ENCODE measurements at places on chromosomes 2 and 18.
A peak's percentile ranks its signal among the peaks of the same experiment; 100 is the strongest.

DNA sequence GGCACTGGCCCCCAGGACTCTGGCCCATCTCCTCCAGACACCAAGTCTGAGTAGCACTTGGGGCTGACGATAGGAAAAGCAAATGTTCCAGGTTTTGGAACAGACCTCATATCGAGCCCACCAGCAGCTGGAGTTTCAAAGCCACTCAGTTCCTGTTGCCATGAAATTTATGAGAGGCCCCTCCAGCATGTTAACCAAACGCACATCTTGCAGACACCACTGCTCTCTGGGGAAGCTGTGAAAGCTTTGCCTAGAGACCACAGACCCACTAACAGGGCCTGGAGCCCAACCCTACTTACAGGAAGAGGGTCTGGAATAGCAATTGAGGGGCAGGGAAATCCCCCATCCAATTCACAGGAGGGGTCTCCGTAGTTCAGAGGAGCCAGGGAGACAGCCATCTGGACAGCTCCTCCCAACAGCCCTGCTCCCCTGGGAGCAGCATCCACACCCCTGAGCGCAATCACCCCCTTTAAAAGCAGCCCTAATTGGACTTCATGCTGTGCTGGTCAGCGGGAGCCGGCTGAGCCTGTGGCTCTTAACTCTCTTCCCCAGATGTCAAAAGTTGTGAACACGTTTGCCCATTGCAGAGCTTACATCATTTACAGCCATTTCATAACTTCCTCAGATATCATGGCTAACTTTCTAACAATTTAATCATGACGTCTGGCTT lies 81.3 kb downstream of the TGFA start:
- DNase-seq, result no peak

DNA sequence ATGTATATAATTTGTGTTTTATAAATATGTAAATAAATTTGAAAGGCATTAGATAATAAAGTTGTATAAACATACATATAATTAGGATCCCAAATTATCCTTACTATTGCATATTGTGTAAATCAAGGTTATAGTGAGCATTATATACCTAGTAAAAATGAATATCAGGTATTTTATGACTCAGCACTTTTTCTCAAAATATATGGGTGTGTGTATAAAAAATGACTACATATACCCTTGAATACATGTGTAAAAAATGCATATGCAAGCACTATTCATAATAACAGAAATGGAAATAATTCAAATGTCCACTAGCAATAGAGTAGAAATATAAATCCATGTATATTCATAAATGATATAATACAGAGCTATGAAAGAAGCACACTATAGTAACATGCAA lies 870.9 kb upstream of the CNTNAP5 start:
- no peak for DNase-seq

GRCh38 chr18:76444446-76445105 lies 50.5 kb downstream of the ZNF516 start:
- no peak for DNase-seq

GRCh38 chr2:7697052-7697451 lies 779.8 kb downstream of the RNF144A start:
- DNase-seq, result no peak

GRCh38 chr2:2558476-2558875 lies 227.4 kb upstream of the MYT1L start:
- DNase-seq, result no peak

DNA sequence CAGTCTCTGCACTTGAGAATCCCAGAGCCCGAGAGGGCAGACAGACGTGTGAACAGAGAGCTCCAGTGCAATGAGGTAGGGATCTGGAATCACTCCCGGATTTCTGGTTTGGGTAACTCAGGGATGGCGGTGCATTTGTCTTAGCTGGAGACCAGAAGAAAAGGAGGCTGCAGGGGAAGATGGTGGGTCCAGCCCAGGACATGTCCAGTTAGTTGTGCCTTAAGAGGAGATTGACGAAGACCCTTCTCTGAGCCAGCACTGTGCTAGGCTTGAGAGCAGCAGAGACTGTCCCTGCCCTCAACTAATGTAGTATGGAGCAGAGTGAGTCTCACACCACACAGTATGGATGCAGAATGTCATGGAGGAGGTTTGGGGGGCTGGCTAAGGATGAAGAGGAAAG lies 150.6 kb upstream of the COPS8 start:
- DNase-seq, result no peak

GRCh38 chr2:109439390-109439786 lies 174.4 kb downstream of the SEPTIN10 start:
- DNase-seq, result no peak

DNA sequence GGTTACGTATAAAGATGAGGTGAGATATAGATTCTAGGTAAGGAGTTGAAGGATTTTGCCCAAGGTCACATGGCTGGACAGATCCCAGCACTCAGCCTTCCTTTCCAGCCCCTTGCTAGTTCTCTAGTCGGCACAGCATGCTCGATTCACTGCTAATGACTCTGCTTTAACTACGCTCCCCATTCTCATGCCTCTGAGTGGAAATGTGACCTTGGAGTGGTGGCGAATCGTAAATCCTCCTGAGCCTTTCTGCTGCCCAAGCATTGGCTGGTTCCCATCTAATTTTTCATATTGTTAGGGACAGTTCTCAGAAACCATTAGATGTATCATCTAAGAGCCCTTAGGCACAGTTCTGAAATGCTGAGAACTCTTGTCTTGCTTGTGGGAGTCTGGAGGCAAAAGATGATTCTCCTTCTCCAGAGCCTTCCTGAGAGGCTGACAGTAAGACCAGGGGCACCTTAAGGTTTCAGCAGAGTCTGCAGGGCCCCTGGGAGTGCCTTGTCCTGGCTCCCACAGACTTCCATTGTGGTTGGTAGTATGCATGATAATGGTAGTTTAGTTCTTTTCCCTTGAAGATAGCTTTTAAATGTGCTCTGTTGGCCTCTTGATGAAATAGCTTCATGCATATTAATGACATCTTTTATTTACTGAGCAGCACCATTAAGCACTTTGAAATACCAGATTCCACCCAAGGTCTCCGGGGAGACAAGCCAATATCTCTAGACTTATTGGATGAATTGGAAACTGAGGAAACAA lies 377.8 kb upstream of the SLC14A2 start:
- DNase-seq, result no peak

- DNase-seq, result no peak
Measured at GRCh38 chr18:23114911-23115310, 20.4 kb upstream of the CABLES1 start.

DNA sequence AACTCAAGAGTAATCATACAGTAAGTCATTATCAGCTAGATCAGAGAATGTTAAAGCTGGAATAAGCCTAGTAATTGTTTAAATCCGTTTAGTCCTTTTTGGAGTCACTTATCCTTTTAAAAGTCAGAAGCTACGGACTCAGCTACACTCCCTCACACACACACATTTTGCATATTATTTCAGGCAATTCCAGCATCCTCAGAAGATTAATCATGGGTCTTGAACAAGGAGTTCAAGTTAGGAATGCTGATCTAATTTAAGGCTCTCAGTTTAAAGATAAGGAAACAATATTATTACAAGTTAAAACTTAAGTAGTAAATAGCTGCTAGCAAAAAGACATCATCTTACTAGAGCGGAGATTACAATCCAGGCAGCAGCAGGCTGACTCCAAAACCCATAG lies 74.3 kb downstream of the GTF3C3 start:
- DNase-seq, result no peak

GRCh38 chr2:618422-618990 lies 58.7 kb downstream of the TMEM18 start:
- DNase-seq, result no peak

GRCh38 chr2:144430722-144431391 lies 89.1 kb downstream of the ZEB2 start:
- DNase-seq, result peak; percentile 64

- DNase-seq, result no peak
Measured at GRCh38 chr18:6775702-6776101, 46.2 kb downstream of the ARHGAP28 start.

GRCh38 chr18:59049721-59050660 lies 89.7 kb upstream of the SEC11C start:
- no peak for DNase-seq

- peak; percentile 0 for DNase-seq
Measured at GRCh38 chr2:220499225-220499624, 871.8 kb downstream of the SLC4A3 start.

DNA sequence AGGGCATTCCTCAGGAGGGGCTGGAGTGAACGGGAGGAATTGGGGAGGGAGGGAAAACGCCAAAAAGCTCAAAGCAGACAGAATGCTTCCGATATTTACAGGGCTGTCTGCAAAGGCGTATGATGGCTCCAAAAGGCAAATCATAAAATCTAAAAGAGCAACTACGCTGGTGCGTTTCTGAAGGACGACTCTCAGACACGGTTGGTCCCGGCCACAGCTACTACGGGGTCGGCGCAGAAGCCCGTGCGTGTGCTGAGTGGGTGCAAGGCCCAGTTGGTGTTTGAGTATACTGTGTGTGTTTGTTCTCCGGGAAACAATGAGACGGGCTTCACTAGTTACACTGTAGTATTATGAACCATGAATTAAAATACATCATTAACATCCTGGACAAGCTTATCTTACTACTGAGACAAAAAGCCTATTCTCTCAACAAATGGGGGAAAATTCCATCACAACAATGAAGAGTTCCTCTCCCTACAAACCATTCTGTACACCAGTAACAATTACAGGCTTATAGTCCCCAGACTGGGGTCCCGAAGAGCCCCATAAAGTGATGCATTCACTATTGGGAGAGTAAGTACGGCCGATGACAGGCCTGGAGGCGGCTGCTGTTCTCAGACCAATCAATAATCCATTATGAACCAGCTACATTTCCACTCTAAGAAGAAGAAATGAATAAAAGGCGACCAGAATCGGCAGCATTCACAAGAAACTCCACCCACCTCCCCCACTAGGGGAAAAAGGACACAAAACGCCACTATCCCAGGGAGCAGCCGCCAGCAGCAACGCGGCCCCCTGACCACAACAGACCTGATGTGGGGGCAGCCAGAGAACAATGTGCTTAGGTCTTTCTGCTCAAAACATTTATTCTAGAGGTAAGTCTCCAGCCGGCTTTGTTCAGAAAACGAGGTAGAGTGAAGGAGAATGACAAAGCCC lies 43.4 kb downstream of the ZNF516 start:
- no peak for DNase-seq

DNA sequence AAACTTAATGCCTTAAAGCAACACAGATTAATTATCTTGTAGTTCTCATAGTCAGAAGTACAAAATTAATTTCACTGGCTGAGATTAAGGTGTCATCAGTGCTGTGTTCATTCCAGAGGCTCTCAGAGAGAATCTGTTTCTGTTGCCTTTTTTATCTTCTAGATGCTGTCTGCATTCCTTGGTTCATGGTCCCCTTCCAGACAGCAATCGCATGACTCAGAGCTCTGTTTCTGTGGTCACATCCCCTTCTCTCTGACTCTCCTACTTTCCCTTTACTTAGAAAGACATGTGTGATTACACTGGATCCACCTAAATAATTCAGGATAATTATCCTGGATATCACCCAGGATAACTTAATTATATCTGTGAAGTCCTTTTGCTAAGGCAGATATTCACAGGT lies 148.6 kb downstream of the MAIP1 start:
- no peak for DNase-seq

- no peak for DNase-seq
Measured at GRCh38 chr2:212124598-212124997, 414.0 kb downstream of the ERBB4 start.

DNA sequence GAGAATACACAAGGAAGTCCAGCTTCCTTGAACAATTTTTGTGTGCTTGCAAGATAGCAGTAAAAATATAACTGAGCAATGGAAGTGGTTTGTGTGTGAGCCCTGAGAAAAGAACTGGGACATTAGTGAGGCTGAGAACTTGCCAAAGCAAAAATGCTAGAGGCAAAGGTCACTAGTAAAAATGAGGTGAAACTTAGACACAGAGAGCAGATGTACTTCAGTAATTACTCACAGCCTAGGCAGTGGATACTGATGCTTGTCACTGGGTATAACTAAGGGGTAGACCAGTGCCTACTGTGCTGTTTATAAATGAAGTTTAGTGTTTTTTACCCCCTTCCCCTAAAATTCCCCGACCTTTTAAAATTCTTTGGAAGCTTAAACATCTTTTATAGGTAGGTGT lies 450.1 kb downstream of the LPIN1 start:
- DNase-seq, result no peak

DNA sequence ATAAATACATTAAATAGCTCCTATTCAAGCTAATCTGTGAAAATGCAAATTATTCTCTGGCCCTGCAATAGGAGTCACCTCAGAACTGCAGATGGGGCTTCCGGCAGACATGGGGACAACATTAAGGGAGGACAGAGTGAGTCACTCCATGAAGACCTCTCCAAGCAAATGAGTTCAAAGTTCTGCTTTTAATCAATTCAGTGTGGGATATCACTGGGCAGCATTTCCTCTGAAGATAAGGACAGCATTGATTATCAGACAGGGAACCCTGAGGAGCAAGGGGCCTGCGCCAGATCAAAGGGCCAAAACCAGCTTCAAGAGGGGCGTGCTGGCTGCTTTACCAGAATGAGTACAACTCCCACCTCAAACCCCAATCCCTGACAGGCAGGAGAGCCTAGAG lies 356.9 kb upstream of the KLHL29 start:
- DNase-seq, result no peak

GRCh38 chr2:226771067-226771466 lies 28.6 kb downstream of the IRS1 start:
- no peak for DNase-seq

- peak; percentile 6 for DNase-seq
Measured at GRCh38 chr18:34322365-34323289, 97.9 kb upstream of the NOL4 start.

DNA sequence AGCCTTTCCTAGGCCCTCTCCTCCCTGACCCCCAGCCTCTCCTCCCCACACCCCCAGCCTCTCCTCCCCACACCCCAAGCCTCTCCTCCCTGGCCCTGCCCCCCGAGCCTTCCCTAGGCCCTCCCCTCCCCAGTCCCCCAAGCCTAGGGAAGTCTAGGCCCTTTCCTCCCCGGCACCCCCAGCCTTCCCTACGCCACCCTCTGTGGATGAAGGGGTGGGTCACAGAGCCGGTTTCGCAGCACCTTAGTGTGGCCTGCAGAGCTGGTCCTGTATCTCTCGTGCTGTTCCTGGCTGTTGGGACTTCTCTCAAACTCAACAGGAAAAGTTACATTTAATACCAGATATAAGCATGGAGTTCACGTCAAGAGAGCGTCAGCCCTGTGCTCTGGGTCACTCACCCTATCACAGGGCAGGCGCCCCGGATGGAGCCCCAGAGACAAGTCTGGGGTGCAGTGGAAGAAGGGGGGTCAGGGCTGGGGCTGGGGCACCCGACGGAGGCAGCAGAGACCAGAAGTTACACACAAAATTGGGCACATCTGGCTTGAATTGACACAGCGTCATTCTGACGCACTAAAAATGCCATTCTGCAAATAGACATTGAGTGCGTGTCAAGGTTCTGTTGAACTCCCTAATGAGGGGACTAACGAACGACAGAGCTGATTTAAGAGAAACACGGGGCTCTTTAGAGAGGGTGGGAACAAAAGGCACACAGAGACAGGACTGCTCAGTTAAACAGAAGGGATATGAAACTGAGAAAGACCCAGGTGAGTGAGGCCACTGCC lies 24.0 kb downstream of the KCNIP3 start:
- no peak for DNase-seq

GRCh38 chr18:58275176-58275575 lies 231.2 kb downstream of the NEDD4L start:
- DNase-seq, result no peak
